Lung microvascular endothelial cell (primary cell): ENCODE measurements at places on chromosomes 16 and 17.
A peak's percentile ranks its signal among the peaks of the same experiment; 100 is the strongest.

GRCh38 chr16:16797239-16797638, 418.3 kb downstream of the NPIPA7 start:
- no peak for DNase-seq

DNA sequence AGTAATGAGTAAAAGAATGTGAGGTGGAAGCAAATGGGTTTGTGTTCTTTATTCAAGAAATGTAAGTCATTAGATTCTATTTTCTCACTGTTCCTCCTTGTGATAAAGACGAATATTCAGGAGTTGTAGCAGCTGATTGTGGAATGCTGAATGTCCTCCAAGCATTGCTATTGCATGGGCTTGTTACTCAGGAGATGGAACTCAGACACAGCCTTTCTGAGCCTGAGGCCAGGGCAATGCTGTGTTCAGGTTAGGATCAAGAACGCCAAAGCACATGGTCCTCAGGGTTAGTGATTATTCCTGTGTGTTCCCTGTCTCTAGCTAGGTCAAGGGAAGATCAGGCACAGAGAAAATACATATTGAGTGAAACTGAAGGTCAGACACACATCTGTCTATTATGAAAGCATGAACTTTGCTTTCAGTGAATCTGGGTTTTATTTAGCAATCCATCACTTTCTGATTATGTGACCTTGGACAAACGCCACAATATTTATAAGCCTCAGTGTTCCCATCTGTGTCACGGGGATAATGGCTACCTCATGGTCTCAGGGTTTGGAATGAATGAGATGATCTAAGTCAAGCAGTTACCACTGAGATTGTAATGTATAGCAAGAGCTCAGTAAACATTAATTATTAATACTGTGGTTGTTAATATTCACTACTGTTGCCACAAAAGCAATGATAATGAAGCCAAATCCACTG, 426.8 kb upstream of the DYNLRB2 start:
- DNase-seq, result no peak

- no peak for DNase-seq
These were observed 60.9 kb upstream of the WSB1 start for GRCh38 chr17:27233059-27233458.

DNA sequence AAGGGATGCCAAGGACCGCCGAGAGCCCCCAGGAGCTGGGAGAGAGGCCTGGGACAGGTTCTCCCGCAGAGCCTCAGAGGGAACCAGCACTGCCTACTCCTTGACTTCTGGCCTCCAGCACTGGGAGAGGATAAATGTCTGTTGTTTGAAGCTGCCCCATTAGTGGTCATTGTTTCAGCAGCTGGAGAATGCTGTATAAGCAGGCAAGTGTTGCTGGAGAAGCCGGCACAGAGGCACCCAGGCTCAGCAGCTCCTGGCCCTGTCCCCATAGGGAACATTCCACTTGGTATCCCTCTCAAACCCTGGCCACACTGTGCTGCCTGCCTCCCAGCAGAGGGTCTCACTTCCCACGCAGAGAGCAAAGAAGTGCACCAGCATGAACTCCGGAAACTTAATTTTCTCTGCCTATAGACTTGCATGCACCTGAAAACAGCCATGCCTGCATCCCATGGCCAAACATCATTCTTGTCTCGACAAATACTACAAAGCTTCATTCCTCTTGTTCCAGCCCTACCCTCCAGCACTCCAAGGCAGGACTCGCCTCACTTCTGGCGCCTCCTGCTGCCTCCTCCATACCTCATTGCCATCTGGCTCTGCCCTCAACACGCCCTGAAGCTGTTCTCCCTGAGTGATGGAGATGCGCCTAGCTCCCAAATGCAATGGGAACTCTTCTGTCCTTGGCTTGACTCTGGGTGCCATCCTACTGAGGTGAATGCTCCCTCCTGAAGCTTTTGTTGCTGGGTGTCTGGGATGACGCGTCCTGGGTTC, 88.1 kb downstream of the DNAH17 start:
- DNase-seq, result no peak

GRCh38 chr17:75625813-75626486, 7.3 kb upstream of the SMIM5 start:
- DNase-seq, result peak; percentile 36

DNA sequence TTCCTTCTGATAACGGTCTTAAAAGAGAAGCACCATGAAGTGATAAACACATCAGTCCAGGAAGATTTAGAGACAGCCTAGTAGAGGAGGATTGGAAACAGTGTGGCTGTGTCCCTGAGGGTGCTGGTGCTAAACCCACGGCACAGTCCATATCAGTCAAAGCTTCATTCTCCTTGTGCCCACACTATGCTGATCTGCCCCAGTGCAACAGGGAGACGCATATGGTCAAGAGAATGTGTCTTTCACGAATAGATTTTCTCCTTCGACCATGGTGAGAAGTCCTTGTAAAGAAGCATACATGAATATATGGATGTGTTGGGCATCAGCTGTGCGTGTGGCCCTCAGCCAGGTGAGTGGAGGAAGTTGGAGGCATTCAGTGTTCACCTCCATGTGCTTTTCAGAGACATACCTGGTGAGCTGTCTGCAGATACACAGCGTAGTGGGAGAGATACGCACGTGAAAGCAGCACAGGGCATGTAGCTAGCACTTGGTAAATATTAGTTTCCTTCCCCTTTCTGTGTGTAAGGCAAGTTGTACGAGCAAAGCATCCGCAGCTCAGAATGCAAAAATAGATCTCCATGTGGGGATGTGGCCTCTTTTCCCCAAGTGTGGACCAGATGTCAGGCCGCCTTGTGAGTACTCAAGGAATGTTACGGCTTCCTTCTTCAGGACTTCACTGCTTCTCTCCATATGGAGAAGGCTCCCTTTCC, 29.4 kb downstream of the HLF start:
- no peak for DNase-seq

DNA sequence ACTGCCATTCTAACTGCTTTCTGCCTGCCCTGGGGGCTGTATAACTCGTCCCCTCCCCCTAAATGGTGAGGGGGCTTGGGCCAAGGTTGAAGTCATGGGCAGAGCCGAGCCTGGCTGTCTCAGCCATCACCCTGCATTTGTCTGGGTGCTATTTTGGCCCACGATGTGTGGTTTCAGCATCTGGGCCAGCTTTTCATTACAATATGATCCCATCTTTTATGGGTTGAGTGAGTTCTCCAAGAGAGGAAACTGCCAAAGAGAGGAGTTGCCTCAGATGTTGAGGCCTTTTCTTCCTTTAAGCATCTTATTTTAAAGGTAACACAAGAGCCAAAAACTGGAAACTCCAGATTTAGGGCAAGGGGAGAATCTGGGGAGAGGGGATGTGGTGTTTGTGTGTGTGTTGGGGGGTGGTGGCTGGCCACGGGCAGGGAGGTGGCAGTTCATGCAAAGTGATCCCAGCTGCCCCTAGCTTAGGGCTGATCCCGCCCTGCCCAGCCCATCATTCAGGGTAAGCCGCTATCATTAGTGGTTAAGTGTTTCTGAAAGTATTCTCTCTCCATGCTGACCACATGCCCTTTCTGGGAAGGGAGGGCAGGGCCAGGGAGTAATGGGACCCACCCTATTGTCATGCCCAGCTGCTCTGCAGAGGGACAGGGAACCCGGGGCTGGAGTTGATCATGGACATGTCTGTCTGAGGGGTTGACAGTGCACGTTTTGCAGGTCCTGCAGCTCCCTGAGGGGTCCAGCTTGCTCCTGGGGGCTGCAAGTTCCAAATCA, 83.2 kb upstream of the CLEC18A start:
- DNase-seq, result no peak

- DNase-seq, result no peak
These were observed 20.5 kb upstream of the CHP2 start for GRCh38 chr16:23734176-23734893.

GRCh38 chr16:11232852-11233726, 22.9 kb downstream of the SOCS1 start:
- DNase-seq, result no peak

GRCh38 chr17:49552070-49552751, 23.5 kb upstream of the NXPH3 start:
- DNase-seq, result no peak

DNA sequence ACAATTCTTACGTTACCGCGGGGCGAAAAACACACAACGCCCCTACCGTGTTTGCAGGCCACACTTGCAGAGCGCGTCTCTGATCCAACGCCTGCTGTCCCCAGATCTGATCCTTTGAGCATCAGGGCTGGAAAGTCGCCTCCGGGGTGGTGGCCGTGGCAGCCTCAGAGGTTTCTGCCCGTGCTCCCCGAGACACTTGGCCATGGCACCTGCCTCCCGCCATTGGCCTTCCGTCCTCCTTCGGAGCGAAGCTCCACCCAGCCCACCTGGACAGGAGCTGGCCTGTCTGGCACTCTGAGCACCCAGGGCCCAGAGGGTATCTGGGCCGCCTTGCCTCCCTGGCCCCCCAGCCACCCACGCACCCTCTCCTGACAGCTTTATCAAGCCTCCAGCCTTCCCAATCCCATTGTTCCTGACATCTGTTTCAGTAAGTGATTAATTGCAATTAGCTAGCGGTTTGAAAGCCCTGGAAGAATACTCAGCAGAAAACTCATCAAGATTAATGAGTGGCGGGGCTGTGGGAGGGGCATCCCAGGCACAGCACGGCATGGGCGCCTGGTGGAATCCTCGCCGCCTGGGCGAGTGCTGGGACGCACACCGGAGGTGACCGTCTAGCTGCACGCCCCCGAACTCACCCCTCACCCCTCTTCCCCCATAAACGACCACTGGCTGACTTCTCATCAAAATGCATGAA, 181.5 kb upstream of the GSE1 start:
- DNase-seq, result no peak

- no peak for DNase-seq
These were observed 18.4 kb upstream of the FBF1 start for GRCh38 chr17:75959051-75959838.

- no peak for DNase-seq
These were observed 10.3 kb downstream of the RPGRIP1L start for GRCh38 chr16:53693320-53693719.

DNA sequence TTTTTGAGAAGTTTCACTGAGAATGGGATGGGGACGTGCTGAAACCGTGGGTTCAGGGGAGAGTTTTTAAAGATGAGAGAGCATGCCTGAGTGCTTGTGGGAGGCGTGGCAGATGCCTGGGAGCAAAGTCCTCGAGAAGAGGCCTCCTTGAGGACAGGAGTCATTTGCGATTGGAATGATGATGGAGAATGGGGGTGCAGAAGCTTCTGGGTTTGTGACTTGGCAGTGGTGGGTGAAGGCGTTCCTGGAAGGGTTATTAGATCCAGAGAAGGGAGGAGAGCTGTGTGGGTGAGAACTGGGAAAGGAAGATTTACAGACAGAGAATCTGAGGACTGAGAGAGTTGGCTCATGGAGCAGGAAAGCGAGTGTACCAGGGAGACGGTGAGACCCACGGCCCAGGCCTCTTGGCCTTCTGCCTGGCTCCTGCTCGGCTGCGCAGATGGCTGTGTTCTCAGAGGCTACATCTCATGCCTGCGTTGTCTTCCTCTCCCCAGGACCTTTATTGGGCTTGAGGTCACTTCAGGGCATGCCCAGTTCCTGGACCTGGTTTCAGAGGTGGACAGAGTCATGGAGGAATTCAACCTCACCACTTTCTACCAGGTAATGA, 8.6 kb upstream of the MMP15 start:
- no peak for DNase-seq

DNA sequence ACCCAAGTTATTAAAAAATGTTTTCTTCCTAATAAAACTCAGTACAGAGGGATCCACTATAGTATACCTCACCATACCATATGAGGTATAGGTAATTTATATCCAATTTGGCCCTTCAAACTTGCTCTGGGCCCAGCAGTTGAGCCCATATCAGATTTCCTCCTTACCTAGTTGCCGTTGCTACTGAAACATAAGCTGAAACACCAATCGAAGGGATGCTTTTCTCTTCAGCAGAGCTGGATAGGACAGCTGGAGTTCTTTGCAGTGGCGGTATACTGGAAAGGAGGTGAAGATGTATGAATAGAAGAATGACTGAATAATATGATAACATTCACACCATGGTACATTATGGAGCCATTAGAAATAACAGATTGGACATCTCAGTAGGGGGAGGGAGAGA, 42.7 kb downstream of the TNRC6C start:
- peak; percentile 48 for DNase-seq

DNA sequence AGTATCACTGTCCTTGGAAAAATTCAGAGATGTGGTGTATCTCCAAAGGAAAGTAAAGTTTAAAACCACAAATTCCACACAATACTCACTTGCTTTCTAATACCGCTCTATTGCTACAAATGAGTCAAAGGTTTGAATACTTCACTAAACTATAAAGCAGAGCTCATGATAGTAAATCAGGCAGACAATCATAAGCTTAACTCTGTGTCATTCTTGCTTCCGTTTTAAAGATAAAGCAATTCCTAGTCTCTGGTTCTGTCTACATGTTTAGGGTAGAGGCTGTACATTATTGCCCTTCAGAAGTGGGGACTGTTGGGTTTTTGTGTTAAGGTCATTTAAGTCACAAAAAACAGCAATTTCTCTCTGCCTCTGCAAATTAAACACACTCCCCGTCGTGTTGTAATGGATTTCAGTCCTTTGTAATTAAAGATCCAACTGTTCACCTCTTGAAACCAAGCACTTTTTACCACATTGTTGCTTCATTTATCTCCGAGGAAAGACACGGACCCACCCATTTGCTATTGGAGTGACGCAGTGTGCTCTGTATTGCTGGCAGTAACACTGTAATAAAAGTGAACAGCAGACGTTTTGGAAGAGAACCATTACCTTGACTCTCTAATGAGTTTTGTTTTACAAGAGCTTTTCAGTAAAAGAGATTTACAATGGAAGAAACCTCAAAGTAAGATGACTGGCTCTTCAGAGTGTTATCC, 83.1 kb upstream of the CNTNAP4 start:
- DNase-seq, result no peak

- no peak for DNase-seq
These were observed 485 bp downstream of the DNAJA3 start for GRCh38 chr16:4426021-4426684.

DNA sequence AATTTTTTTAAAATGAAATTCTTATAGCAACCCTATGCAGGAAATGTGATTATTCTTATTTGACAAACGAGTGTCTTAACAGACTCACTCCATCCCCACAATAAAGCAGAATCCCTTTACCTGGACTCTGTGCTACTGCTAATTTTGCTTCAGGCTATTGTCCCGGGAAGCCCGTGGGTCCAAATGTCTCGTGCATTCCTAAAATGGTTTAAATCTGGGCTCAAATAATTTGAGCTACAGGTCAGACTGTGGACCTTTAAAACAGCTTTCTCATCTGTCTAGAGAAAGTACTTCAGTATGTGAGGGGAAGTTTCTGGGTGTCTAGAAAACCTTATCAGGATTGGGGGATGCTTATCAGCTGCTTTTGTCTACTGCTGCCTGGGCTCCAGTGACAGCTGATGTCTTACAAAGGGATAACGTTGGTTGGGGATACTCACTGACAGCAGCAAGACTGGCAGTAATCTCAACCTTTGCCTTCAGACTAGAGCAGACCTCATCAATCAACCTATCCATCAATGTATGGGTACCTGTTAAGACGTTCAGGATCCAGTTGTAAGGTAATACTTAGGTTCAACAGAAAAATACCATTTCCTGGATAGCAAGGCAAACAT, 197.9 kb upstream of the CDH11 start:
- no peak for DNase-seq

DNA sequence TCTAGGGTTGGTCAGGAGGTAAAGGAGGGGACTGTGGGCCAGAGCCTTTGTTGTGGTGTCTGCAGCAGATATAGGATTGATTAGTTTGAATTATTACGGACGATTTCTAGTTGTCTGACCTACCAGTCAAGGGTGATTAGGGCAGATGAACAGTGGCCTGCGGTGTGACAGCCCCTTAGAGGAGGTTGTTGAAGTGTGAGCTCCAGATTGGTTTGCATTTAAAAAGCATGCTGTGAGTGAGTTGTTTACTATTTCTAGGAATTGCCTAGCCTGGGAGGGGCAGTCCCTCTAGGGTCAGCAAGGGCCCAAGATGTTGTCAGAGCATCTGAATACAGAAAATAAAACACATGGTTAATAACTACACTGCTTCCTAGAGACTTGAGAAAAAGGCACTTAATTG, 108.8 kb downstream of the ARHGAP44 start:
- DNase-seq, result no peak
